Activated naive CD8-positive, alpha-beta T cell treated with anti-CD3 and anti-CD28 coated beads, Interleukin-2, amount 50 U/mL, for 16 hours (primary cell): ENCODE measurements at places on chromosomes 5 and 9.

- no peak for DNase-seq
Measured at GRCh38 chr5:138936968-138937345, 61.8 kb upstream of the LRRTM2 start.

DNA sequence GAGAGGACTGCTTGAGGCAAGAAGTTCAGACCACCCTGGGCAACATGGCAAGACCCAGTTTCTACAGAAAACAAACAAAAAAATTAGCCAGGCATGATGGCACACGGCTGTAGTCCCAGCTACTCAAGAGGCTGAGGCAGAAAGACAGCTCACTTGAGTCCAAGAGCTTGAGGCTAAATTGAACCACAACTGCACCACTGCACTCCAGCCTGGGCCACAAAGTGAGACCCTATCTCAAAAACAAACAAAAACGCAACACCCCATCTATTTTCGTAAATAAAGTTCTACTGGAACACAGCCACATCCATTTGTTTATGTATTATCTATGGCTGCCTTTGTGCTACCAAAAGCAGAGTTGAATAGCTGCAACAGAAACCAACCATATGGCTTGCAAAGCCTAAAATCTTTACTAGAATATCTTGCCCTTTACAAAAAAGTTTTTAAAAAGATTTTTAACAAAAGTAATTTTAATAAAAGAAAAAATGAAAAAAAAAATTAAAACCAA, 67.5 kb downstream of the SETX start:
- DNase-seq: no peak

DNA sequence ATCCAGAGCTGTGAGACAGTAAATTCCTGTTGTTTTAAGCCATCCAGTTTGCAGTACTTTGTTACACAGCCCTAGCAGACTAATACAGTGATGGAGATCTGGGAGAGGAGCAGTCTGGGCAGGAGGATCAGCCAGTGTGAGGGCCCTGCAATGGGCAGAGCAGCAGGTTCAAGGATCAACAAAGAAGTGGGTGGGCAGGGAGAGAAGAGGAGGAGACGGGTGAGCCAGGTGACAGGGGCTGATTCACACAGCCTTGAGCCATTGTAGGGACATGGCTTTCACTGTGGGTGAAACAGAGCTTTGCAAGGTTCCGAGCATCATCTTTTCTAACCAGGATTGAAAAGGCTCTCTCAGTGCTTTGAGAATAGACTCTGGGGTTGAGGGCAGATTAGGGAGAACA, 88.2 kb upstream of the MVB12B start:
- no peak for DNase-seq

DNA sequence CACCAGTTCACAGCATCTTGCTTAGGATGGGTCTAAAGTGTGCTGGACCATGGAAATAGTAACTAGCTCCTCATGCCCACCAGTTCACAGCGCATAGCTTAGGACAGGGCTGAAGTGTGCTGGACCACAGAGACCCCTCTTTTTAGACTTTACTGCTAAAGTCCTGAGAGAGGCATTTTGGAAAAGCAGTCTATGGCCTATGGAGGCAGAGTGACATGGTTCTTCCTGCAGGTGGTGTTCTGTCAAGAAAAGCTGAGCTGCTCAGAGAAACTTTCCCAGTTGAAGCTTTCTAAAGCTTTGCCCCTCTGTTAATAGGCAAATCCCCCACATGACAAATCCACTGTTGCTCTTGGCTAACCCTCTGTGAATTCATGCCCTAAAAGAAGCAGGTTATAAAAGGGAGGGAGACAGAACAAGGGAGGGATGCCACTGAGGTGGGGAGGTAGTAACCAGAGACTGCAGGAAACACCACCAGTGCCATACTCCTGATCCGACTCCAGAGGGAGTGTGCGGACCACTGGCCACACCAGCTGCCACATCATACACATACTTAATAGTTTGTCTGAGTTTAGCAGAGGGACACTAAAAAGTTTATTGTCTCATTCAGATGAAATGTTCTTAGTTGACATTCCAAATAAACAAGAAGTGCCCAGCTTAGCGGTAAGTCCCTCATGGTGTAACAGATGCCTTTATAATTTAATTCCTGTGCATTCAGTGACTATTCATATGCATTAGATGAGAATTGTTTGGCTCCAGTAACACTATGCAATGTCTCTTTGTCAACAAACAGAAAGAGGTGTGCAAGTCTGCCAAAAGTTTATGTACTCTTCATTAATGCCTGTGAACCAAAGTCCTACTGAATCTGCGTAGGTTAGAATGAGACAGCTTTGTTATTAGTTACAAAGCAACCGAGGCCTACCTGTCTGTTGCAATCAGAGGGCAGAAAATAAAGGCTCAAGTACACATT, 236.2 kb upstream of the NFIL3 start:
- no peak for DNase-seq

DNA sequence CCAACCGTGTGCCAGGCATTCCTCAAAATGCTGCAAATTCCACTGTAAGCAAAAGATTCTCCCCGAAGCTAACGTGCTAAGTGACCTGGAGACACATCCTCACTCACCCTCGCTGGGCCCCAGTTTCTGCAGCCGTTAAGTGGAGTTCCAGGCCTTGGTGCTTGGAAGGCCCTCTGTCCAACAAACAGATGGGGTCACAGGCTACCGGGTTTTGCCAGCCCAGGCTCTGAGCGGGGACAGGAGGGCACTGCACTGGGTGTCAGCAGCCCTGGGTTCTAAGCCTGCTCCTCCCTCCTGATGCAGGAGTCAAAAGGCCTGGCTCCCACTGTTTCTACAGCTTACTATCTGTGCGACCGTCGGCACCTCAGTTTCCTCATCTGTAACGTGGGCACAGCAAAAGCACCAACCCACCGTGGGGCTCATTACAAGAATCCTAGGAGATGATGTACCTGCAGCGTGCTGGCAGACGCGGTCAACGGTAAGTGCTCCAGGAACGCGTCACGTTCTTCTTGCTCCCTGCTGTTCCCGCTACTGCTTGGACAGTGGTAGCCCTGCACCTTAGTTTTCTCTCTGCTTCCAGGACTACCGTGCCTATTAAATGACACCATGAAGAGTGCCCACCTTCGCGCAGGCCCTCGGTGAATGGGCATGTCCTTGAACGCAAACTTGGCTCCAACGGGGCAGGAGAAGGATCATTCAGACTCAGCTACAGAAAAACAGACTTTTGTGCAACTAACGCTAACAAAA, 84.8 kb downstream of the ADAMTS2 start:
- no peak for DNase-seq

DNA sequence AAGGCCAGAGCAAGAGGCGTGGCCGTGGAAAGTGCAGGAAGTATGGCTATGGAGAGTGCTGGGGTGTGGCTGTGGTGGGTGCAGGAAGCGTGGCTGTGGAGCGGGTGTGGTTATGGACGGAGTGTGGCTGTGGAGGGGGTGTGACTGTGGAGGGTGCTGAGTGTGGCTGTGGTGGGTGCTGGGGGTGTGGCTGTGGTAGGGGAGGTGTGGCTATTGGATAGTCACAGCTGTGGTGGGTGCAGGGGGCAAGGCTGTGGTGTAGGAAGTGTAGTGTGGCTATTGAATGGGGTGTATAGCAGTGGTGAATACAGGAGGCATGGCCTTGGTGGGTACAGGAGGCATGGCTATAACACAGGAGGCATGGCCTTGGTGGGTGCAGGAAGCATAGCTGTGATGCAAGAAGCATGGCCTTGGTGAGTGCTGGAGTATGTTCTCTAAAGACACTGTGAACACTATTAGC, 40.8 kb upstream of the SPATA31C2 start:
- DNase-seq: no peak

DNA sequence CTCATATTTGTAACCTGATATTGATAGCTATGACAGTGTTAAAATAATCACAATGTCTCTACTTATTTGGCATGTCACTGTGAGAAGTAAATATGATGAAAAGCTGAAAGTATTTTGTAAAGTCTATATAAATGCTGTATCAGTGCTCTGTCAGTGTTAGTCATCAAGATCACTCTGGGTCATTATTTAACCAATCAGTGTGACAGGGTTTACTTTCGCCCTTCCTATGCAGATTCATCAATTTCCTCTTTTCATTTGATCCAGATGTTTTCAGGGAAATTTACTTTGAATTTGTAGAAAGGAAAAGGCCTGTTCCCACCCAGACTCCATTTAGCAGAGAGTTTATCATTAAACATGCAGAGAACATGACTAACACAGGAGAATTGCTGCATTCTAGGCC, 9.9 kb upstream of the PCSK5 start:
- no peak for DNase-seq

DNA sequence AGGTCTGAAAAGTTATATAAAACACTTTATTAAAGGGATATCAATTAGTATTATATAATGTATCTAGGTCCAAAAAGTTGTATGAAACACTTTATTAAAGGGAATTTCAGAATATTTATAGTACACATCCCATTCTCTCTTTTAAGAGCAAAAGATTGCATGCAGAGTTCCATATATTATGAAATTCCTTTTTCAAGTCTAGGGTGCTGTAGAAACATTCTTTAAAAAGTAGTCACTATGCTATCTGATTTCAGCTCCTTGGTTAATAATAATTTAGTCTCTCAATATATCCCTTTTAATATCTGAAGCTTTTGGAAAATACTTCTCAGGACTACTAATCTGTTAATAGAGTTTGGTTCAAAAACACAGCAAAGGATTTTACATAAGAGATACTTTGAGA, 1496.1 kb upstream of the C9orf72 start:
- no peak for DNase-seq

GRCh38 chr9:91836515-91836914, 113.5 kb downstream of the ROR2 start:
- no peak for DNase-seq

GRCh38 chr5:129216001-129216400, 121.5 kb downstream of the ISOC1 start:
- no peak for DNase-seq

DNA sequence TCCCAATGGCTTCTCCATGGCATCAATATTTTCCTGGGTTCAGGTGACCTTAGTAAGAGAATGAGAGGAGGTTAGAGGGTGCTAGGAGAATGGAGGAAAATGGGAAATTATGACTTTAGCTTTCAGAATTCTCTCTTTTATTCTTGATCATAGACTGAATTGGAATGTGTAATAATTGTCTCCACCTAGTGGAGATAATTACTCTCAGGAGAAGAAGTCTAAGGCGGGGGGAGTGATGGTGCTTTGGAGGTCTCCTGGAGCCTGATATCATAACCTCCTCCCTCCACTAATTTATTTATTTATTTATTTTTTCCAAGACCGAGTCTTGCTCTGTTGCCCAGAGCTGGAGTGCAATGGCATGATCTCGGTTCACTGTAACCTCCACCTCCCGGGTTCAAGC, 221.3 kb downstream of the GRIA1 start:
- DNase-seq: no peak

- DNase-seq: no peak
Measured at GRCh38 chr5:405421-405820, 37.6 kb upstream of the EXOC3 start.

- no peak for DNase-seq
Measured at GRCh38 chr5:43313854-43314457, 744 bp upstream of the HMGCS1 start.

GRCh38 chr5:10913841-10914240, 152.8 kb upstream of the DAP start:
- DNase-seq: no peak

DNA sequence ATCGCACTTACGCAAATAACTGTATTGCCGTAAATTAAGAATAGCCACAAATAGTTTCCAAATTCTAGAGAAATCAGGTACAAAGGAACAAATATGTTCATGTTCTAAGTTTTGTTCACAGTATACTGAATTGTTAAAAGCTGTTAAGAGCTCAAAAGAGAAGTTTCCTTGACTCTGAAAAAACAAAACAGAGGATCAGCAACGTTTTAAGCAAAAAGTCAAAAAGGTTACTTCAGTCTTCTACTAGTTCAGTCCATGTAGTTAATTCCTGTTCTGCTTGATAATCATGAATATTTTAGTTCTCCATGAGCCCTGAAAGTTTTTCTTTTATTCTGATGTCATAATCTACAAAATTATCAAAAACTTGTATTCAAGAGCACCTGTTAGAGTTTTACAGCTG, 128.6 kb upstream of the MAST4 start:
- DNase-seq: no peak

- DNase-seq: no peak
Measured at GRCh38 chr5:14457476-14457875, 124.1 kb upstream of the OTULINL start.

DNA sequence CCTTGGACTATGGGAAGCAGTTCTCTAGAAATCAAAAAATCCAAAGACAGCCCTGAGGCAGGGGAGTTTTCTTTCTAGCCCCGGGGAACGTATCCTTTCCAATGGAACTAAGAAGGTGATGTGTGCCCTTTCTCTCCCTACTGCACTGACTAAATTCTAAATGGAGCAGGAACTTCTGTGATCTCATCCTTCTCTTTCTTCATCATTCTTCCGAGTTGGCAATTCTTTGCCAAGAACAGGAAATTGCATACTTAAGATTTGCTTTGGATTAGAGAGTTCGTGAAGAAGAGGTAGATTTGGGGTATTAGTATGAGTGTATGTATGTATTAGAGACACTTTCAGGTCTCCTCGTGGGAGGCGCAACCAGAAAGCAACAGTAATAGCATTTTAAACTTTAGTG, 178.0 kb upstream of the PIK3R1 start:
- DNase-seq: no peak

DNA sequence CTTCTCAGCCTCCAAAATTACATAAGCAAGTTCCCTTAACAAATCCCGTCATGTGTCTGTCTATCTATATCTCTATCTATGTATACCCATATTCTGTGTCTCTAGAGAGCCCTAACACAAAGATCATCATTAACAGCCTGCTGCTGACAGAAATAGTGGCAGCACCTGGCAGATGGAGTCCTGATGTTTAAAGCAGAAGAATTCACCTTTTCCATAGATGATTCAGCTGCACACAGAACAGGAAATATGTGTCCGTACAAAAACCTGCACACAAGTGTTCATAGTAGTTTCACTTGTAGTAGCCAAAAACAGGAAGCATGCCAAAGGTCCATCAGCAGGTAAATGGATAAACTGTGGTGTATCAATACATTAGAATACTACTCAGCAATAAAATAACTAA, 45.0 kb upstream of the ACO1 start:
- DNase-seq: no peak

DNA sequence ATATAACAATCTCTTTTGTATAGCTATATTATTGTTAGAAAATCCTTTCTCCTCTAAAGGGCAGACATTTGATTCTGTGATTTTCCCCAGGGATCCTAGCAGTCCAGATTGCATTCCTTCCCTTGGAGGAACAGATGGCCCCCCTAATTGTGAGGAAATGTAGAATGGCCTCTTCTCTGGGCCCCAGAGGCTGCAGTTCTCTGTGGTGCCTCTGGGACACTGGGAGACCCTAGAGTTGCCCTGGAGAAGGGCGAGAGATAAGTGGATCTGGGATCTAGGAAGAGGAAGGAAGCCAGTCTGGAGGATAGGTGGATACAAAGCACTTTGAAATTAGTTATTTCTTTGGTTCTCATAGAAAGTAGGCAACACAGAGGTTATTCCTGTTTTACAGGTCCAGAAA, 1.9 kb upstream of the HINT2 start:
- DNase-seq: no peak

DNA sequence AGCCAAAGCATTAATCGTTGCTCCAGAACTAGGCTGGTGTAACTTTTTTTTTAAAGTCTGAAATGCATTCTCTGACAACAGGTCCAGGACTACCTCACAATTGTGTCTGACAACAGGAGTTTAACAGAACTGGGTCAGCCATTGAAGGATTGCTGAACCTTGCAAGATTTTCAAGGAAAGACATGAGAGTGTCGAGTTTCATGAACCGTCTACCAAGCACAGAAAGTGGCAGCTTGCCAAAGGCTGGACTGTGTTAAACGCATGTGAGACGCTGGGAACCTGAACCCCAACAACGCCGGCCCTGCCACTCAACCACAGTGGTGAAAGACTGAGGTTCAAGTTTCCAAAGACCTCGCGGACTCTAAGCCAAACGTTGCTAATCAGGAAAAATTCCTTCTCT, 79.1 kb downstream of the LHFPL2 start:
- DNase-seq: no peak
